Liver (tissue), 10 donors: ENCODE measurements at places on chromosomes 3 and 15. TPM values are rescaled to one million over a fixed set of nuclear protein-coding genes. Genes with fewer than 3 reads are reported as not detected.
A peak's percentile ranks its signal among the peaks of the same experiment; 100 is the strongest.

DNA sequence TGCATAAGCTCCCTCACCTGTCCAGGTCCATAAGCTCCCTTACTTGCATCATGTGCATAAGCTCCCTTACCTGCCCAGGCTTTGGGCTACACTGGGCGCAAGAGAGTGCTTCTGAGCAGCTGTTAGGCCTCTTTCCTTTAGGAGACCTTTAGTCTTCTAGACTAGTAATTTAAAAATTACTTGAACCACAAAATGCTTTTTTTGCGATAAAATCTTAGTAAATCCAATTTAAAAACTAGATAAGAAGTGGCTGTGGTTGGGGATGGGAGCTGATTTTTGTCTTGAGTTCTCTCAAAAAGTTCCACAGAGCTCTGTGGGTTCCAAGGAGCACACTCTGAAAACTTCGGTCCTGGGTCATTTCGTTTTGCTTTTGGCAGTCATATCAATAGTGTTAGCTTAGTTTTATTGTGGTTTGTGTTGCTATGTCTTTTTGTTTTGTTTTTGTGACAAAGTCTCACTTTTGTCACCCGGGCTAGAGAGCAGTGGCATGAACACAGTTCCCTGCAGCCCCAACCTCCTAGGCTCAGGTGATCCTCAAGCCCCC, 6.7 kb downstream of the CEMIP start:
- no peak for DNase-seq

GRCh38 chr3:146268535-146269219, 17.8 kb upstream of the PLSCR4 start:
- no peak for DNase-seq

DNA sequence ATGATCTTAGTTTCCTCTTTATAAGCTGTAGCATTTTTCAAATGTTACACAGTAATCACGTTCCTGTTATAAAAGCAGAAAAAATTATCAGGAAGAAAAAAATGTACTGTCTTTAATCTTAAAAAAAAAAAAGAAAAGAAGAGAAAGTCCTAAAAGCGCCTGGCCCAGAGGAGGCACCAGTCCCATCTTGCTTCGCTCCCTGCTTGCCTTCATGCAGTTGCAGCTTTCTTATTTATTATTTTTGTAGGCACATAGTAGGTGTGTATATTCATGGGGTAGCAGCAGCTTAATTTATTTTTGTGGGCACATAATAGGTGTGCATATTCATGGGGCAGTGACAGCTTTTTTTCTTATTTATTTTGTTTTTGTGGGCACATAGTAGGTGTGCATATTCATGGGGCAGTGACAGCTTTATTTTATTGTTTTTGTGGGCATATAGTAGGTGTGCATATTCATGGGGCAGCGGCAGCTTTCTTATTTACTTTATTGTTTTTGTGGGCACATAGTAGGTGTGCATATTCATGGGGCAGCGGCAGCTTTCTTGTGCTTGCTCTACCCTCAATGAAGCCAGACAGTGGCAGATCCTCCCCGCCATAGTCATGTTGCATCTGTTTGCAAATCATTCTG, 5.5 kb upstream of the EHD4 start:
- no peak for DNase-seq

DNA sequence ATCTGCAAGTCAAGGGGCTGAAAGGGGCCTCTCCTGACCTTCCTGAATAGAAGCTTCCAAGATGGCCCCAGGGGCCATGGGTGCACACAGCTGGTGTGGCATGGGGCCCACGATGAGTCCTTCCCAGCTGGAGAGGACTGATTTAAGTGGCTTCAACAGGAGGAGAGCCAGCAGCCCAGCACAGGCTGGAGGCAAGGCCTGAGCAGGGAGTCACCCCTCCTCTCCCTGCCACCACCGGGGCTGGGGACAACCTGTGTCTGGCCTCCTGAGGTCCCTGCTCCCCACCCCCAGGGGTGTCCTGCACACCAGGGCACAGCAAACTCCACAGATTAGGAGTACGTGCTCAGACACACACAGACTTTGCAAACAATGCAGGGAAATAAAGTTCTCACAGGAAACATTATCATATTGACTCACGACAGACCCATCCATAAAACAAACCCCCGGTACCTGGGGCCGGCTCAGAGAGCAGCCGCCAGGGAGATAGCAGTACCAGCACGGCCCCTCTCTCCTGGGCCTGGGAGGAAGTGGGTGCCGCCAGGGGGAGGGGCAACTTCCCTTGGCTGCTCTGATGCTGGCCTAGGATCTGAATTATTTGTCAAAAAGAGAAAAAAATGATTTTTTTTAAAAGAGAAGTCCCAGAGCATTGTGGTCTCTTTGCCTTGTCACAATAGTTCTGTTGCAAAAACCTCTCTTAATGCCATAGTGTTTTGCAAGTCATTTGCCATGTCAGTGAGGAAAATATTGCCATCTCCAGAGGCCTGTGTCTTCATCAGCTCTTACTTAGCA, 21.9 kb upstream of the TSEN2 start:
- DNase-seq: no peak

DNA sequence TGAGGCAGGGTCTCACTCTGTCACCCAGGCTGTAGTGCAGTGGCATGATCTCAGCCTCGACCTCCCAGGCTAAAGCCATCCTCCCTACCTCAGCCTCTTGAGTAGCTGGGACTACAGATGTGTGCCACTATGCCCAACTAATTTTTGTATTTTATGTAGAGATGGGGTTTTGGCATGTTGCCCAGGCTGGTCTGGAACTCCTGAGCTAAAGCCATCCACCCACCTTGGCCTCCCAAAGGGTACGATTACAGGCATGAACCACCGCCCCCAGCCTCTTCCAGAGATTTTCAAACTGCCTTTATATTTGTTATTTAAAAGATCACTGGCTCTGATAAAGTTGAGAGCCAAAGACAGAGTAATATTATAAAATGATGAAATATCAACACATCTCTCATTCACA, 37.3 kb downstream of the BSN start:
- no peak for DNase-seq

DNA sequence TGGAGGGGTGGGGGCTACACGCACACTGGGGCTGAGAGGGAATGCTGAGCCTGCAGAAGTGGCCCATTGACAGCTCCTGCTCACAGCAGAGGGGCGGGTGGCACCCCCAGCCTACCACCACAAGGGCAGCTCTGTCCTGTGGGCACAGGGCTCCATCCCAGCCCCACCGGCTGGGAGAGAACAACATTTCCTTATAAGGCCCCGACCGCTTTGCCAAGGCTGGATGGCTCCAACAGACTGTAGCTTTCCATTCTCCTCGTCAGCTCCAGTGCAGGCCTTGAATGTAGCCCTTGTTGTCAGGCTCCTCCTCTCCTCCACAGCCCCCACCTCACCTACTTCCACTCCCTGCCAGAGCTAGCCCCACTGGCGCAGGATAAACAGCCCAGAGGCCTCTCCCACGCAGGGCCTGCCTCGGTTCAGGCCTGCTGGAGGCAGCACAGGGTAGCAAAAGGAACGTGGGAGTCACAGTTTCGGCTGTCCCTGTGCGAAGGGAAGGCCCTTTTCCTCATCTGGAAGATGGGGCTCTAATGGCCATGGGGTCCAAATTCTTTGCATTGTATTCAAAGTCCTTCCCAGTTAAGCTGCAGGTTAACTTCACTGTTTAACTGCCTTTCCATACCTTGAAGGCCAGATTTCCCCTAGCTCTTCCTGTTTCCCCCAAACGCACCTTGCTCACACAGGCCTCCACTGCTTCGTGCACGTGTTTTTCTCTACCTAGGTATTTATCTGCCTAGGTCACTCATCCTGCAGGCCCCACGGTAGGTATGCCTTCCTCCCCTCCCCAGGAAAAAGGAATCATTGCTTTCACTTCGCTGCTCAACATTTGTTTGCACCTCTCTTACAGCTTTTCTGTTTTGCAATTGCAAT, 101.6 kb upstream of the LPP start:
- no peak for DNase-seq

DNA sequence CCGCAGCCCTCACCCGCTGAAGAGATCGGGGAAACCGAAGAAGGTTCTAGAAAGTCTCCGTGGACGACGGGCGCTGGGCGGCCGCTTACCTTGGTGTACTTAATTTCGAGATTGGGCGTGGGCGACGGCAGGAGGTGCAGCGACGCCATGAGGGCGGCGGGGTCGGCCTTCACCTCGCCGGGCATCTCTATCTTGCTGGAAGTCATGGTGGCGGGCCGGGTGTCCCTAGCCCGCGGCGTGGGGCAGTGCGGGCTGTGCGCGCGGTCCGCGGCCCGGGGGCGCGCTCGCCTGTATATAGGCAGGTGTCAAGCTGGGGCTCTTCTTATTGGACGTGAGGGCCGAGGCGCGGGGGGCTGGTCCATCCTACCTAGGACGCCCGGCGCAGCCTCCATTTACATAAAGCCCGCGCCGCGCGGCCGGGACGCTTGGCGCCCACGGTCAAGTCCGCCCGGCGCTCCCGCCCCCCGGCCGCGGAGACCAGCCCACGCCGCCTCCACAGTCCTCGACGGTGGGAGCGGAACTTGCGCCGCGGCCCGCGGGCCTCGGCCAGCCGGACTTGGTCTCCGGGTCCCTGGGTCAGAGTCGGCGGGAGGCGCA, at the start of gene ALDH1A2:
Gene ALDH1A2 (minus strand): TSS at position 267 of the 597 bp plus-strand sequence. CDS start 61 bp downstream, at position 206.
- DNase-seq: no peak

DNA sequence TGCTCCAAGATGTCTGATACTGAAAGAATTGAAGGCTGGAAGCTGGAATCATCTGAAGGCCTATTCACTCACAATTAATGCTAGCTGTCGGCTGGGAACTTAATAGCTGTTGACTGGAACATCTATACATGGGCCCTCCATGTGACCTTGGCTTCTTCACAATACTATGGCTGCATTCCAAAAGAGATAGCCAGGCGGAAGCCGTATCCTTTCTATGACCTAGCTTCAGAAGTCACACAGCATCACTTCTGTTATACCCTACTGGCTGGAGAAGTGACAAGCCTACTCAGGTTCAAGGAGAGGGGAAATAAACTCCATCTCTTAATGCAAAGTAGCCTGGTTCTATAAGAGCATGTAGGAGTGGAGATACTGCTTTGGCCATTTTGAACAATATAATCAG, 50.9 kb upstream of the SPRED1 start:
- DNase-seq: no peak

GRCh38 chr3:186380622-186381380, 18.8 kb upstream of the DGKG start:
- no peak for DNase-seq

- DNase-seq: no peak
These were observed 7.4 kb downstream of the FAM3D start for GRCh38 chr3:58659051-58659675.

- peak; percentile 34 for DNase-seq
These were observed 1.2 kb downstream of the CLN6 start for GRCh38 chr15:68228143-68228970.

DNA sequence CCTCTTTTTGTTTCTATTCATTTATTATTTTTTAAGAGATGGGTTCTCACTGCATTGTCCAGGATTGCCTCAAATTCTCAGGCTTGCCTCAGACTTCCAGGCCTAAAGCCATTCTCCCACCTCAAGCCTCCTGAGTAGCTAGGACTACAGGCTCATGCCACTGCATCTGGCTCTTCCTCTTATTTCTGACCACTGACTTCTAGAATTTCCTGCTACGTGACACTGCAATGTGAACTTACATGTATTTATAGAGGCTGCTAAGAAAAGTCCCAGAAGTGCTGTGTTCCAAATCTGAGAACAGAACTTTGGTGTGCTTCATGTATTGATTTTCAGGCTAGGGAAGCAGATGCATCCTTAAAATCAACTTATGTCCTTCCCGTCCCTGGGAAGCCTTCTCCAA, 407.4 kb downstream of the RSL24D1 start:
- no peak for DNase-seq

DNA sequence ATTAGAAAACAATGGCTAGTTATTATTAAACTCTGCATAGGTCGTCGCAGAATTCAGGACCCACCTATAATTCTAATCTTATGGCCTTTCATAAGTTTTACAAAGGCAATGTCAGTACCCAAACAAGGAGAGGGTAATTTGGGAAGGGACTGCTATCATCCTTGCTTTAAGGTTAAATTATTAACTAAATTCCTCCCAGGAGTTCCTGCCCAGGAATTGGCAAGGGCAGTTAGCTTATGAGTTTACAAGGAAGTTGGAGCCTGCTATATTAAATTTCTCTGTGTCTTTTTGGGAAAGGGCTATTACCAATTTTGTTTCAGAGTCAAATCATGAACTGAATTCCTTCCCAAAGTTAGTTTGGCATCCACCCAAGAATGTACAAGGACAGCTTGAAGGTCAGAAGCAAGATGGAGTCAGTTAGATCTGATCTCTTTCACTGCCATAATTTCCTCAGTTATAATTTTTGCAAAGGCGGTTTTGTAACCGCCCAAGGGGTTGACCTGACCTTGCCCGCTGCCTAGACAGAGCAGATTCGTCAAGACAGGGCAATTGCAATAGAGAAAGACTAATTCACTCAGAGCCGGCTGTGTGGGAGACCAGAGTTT, 45.3 kb upstream of the LHFPL4 start:
- no peak for DNase-seq

Gene LRRC31
- total RNA-seq: 2.7 TPM

Gene FRMD5
- total RNA-seq: 0.25 TPM

Gene SLC30A4
- total RNA-seq: 5.6 TPM
